AG10803 (cell line): ENCODE measurements at places on chromosomes 16 and 17.
A peak's percentile ranks its signal among the peaks of the same experiment; 100 is the strongest.

- no peak for DNase-seq
Measured at GRCh38 chr17:74749279-74750038, 1.0 kb downstream of the NHERF1 start.

DNA sequence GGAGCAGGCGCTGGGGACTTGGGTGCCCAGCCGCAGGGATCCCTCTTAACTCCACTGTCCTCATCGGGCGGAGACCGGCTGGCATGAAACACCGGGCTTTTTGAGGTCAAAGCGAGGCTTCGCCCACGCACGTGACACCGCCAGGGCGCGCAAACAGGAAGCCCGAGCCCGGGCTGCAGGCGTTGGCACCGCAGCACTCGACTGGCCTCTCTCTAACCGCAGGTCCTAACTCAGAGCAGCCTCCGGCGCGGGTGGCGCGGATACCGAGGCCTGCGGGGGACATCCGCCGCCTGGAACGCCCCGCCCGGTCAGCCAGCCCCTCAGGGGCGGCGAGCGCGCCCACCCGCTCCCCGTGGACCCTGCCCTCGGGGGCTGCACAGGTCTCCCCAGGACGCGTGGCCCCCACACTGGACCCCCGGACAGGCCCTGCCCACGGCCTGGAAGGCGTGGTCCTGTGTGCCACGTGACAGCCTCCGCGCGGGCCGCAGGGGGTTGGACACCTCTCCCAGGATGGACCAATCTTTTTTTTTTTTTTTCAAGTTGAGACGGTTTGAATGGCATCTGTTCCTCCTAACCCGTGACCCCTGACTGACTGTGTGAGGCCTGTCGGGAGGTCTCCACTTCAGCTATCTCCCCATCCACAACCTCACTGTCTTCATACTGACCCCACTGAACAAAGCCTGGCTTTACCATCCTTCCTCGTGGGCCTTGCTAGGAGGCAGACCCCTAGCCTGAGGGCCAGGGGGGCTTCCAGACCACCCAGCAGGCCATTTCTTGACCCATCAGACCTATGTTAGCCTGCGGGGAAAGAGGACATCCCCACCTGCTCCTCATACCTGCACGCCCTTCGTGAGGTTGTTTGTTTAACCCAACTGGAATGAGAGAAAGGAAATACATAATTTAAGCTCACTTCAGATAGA, 8.4 kb upstream of the SLC47A2 start:
- DNase-seq, result peak; percentile 34

DNA sequence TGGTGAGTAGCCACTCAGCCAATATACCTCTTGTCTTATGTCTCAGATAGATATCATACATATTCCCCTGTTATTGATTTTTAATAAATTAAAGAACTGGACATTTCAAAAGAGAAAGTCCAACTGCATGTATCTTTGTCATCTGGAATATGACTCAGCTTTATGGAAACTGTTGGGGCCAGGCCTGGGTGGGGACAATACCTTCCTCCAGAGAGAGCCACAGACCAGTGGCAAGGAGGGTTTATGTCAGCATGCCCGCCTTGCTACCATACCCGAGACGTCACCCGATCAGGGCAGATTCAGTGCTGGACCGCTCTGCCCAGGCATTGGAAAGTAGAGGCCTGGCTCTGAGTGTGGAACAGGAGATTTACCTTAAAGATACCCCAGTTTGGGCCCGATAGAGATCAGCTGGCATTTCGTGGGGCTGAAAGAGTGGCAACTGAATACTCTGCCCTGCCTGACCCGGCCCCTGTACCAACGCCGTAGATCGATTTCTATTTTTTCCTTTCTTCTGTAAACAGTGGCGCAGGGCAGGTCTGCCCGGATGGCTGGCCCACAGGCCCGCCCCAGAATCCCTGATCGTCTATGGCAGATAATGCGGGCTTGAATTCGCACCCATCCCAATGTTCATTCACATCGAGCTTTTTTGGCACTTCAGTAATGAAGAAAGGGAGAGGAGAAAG, 158.6 kb downstream of the SALL1 start:
- DNase-seq, result no peak

GRCh38 chr16:69179328-69180010, 7.5 kb upstream of the SNTB2 start:
- DNase-seq, result peak; percentile 95

DNA sequence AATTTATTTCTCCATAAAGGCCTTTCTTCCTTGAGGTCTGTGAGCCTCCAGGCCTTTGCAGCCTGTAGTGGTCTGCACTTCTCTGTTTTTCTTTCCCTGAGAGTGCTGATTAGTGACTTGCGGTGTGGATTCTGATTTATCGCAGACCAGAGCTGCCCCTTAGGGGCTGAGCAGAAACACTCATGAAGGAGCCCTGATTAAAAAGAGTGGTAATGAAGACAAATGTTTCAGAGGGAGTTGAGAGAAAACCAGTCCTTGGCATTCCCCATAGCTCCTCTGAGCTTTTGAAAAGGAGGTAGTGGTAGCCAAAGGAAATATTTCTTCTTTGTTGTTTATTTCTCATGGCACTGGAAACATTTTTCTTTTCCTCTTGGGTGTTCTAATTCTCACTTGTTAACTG, 268.1 kb upstream of the TBX2 start:
- no peak for DNase-seq

DNA sequence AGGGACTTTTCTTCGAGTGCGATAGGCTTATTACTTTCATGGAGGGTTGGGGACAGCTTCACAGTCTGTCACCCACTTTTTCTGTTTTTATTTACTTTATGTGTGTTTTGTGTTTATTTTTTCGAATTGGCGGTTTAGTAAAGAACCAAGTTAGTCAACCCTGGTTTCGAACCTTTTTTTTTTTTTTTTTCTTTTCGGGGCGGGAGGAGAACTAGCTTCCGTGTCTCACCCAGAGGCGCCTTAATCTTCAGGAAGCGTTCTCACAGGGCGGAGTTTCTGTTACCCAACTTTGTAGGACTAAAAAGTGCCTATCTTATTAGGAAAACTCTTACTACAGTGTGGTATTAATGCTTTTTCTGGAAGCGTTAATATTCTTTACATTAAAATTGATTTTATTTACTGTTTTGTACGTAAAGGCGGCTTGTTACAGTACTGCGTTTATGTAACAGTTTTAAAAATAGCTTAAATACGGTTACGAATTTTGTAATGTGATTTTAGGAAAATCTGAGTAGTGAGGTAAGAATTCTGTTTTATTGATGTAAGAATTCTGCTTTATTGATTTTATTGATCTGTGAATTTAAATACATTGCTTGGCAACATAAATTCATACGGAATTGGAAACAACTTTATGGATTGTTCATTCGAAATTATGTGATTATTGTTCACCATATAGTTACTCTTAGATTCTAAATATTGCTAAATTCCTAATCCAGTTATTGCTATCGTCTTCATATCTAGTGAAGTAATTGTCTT, 885 bp downstream of the ZNF207 start:
- peak; percentile 78 for DNase-seq

DNA sequence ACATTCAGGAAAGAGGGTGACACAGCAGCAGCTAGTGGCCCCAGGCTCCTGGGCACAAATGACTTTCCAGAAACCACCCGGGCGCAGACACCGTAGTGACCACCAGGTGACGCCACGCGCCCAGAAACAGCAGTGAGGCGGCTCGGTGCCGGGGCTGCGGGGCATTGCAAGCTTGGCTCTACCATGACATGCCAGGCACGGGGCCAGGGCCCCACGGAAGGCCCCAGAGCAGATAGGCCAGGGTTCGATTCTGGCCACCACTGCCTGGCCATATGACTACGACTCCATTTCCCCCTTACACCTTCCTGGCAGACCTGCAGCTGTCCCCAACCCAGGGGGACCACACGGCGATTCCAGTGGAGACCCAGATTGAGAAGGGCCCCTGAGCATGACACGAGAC, 6.7 kb downstream of the RHBDF1 start:
- peak; percentile 62 for DNase-seq

GRCh38 chr16:27433636-27434035, 31.7 kb downstream of the IL21R start:
- no peak for DNase-seq

- no peak for DNase-seq
Measured at GRCh38 chr16:56309008-56309407, 116.3 kb downstream of the AMFR start.

GRCh38 chr17:38721802-38722201, 8.3 kb upstream of the CISD3 start:
- DNase-seq, result no peak

GRCh38 chr16:11202260-11203091, 53.5 kb downstream of the SOCS1 start:
- peak; percentile 62 for DNase-seq
